Activated CD4-positive, alpha-beta T cell treated with anti-CD3 and anti-CD28 coated beads for 36 hours (primary cell): ENCODE measurements at places on chromosomes 5 and 9. TPM values are rescaled to one million over a fixed set of nuclear protein-coding genes. Genes with fewer than 3 reads are reported as not detected.
A peak's percentile ranks its signal among the peaks of the same experiment; 100 is the strongest.

- no peak overlapping the region for H3K27ac ChIP-seq
- no peaks in the 10 kb centered on the region for H3K36me3 ChIP-seq
- H3K4me1 ChIP-seq = no peaks in the 10 kb centered on the region
- no peak for DNase-seq
- H3K4me3 ChIP-seq = no peak overlapping the region
Measured at GRCh38 chr5:169089343-169089742, 211.6 kb downstream of the SLIT3 start.

Gene HNRNPK
- total RNA-seq = 848 TPM

Gene UNC5A
- not detected for total RNA-seq

DNA sequence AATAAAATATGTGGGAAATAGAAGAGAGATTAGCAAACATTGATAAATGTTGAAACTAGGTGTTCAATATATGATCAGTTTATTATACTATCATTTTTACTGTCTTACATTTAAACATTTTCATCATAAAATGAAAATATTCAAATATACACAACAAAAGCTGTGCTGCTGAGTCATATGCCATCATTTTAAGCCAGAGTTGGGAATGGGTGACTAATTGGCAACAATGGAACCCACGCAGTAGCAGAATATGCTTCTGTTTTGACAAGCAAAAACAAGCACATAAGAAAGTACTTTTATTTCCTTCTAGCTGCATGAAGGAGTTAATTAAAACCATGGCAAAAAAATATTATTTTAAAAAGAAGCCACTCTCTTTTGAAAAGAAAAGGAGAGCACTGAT is 340.0 kb upstream of the EDIL3 start:
- DNase-seq = no peak
- H3K4me3 ChIP-seq = no peak overlapping the region
- no peaks in the 10 kb centered on the region for H3K4me1 ChIP-seq
- H3K36me3 ChIP-seq = no peaks in the 10 kb centered on the region
- H3K27ac ChIP-seq = no peak overlapping the region

GRCh38 chr9:84266087-84266561 is 74.4 kb downstream of the SLC28A3 start:
- H3K36me3 ChIP-seq = no peaks in the 10 kb centered on the region
- H3K27ac ChIP-seq = peak overlapping the region; percentile 48
- DNase-seq = peak; percentile 34
- H3K4me1 ChIP-seq = peaks cover 8% of the 10 kb centered on the region
- peaks cover 12% of the 10 kb centered on the region for H3K27me3 ChIP-seq
- peak overlapping the region; percentile 53 for H3K4me3 ChIP-seq

DNA sequence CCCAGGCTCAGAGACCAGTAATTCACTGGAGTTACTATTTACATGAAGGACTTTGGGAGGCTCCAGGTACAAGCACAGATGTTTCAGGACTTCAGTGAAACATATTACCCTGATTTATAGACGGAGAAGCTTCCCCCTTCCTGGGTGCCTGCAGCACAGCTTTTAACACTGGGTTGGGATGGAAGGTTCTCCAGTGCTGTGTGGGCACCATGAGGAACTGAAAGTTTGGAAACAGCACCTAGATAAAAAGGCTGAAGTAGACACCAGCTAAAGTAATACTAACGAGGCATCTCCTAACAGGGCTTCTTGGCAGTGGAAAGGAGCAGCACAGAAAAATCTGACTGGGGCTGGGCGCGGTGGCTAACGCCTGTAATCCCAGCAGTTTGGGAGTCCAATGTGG is 70.7 kb downstream of the GCNT1 start:
- no peak overlapping the region for H3K4me3 ChIP-seq
- no peak for DNase-seq
- H3K36me3 ChIP-seq = no peaks in the 10 kb centered on the region
- H3K4me1 ChIP-seq = peaks cover 5% of the 10 kb centered on the region
- no peak overlapping the region for H3K27ac ChIP-seq

- peaks cover 47% of the 10 kb centered on the region for H3K4me1 ChIP-seq
- H3K4me3 ChIP-seq = no peak overlapping the region
- peaks cover 54% of the 10 kb centered on the region for H3K36me3 ChIP-seq
- H3K27me3 ChIP-seq = no peaks in the 10 kb centered on the region
- peak overlapping the region; percentile 84 for H3K27ac ChIP-seq
Measured at GRCh38 chr5:131466171-131466766, 168.8 kb downstream of the RAPGEF6 start.

DNA sequence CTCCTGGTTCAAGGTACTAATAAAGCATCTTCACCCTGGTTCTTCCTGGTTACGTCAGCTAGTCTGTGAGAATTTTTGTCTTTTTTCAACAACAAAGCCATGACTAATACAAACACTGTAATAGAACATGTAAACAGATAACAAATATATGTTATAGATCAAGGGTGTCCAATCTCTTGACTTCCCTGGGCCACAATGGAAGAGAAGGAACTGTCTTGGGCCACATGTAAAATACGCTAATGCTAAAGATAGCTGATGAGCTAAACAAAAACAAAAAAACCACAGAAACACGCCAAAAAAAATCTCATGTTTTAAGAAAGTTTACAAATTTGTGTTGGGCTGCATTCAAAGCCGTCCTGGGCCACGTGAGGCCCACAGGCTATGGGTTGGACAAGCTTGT is 124.5 kb upstream of the GNA14 start:
- no peak overlapping the region for H3K27ac ChIP-seq
- H3K4me1 ChIP-seq = peaks cover 6% of the 10 kb centered on the region
- no peak overlapping the region for H3K4me3 ChIP-seq
- no peak for DNase-seq
- H3K36me3 ChIP-seq = peaks cover 23% of the 10 kb centered on the region
- H3K27me3 ChIP-seq = no peaks in the 10 kb centered on the region

Gene PCDH12
- total RNA-seq = 0.80 TPM

Gene IL4
- 0.32 TPM for total RNA-seq

DNA sequence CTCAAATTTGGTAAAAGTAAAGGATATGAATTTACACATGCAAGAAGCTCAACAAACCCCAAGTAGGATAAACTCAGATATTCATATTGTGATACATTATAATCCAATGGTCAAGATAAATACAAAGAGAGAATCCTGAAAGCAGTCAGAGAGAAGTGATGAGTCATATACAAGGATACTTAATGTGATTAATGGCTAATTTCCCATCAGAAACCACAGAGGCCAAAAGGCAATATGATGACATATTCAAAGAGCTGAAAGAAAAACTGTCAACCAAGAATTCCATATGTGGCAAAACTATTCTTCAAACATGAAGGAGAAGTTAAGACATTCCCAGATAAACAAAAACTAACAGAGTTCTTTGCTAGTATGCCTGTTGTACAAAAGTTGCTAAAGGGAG is 19.5 kb upstream of the IRF1 start:
- H3K4me3 ChIP-seq = no peak overlapping the region
- no peaks in the 10 kb centered on the region for H3K36me3 ChIP-seq
- H3K27ac ChIP-seq = no peak overlapping the region

- H3K27ac ChIP-seq = no peak overlapping the region
- H3K27me3 ChIP-seq = peaks cover 3% of the 10 kb centered on the region
- no peak for DNase-seq
- no peak overlapping the region for H3K4me3 ChIP-seq
- H3K36me3 ChIP-seq = no peaks in the 10 kb centered on the region
Measured at GRCh38 chr9:2531481-2531880, 90.1 kb upstream of the VLDLR start.

DNA sequence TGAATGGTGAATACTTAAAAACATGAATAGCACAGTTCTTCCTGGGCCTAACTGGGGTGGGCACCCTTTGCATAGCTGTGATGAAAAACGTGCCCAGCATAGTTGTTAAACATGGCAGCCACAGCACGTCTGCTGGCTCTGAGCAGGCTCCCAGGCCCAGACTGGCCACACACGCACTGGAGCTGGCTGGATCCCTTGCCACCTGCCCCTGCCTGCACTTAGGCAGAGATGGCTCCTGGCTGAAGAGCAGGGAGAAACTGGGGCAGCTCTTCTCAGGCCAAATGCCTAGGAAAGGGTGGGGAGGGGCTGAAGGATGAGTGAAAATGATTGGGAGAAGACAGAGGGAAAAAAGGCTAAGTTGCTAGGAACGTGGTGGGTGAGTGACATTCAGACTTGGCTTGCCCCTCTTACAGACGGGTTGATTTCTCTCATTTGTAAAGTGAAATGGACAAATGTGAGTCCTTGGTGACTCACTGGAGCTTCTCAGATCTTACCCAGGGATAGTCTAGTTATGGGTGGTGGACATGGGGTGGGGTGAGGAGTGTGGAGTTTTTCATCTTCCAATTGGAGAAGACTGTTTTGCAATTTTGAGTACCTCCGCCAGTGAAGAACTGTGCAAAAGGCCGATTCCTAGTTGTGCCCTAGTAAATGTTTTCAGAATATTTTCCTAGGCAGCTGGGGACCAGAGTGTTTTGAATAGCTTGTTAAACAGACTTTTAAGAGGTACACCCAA is 42.4 kb downstream of the TRIO start:
- no peak for DNase-seq
- H3K4me3 ChIP-seq = no peak overlapping the region
- no peaks in the 10 kb centered on the region for H3K4me1 ChIP-seq
- peaks cover 2% of the 10 kb centered on the region for H3K27me3 ChIP-seq
- no peak overlapping the region for H3K27ac ChIP-seq

DNA sequence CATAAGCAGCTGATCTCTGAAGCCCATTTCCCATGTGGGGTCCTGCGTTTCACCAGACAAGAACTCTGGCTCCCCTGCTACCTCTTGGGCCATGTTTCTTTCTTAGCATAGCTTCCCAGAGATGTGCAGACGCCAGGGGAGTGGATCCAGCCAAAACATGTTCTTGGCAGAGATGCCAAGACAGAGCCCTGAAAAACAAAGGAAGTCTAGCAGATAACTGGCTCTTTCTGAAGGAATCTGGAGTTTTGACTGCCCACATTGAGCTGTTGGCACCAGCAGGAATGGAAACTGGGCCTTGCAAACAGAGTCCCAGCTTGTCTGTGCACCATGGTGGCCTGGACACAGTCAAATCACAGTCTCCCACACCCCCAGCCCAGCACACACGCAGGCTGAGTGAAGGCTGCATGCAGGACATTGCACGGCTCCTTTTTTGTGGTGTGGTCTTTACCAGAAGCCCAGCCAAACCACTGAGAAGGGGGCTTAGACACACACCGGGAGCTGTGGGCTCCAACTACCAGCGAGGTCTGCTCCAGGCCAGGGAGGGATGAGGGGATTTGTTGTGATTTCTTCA is 114.7 kb downstream of the SNX18 start:
- H3K27ac ChIP-seq = no peak overlapping the region
- no peak overlapping the region for H3K4me3 ChIP-seq
- no peak for DNase-seq
- H3K27me3 ChIP-seq = no peaks in the 10 kb centered on the region
- H3K4me1 ChIP-seq = no peaks in the 10 kb centered on the region
- H3K36me3 ChIP-seq = no peaks in the 10 kb centered on the region

GRCh38 chr5:96197347-96197746 is 235.7 kb upstream of the ELL2 start:
- no peaks in the 10 kb centered on the region for H3K36me3 ChIP-seq
- no peak for DNase-seq
- no peaks in the 10 kb centered on the region for H3K4me1 ChIP-seq
- no peak overlapping the region for H3K4me3 ChIP-seq
- H3K27me3 ChIP-seq = peaks cover 16% of the 10 kb centered on the region
